HuH-7.5 (cell line): ENCODE measurements at places on chromosomes 3 and 15.
A peak's percentile ranks its signal among the peaks of the same experiment; 100 is the strongest.

GRCh38 chr3:165827883-165828282 lies 9.3 kb downstream of the BCHE start:
- no peak for DNase-seq

GRCh38 chr15:75532413-75533250 lies 46.5 kb downstream of the PTPN9 start:
- DNase-seq: peak; percentile 57

GRCh38 chr3:172097585-172097984 lies 58.2 kb downstream of the FNDC3B start:
- no peak for DNase-seq

DNA sequence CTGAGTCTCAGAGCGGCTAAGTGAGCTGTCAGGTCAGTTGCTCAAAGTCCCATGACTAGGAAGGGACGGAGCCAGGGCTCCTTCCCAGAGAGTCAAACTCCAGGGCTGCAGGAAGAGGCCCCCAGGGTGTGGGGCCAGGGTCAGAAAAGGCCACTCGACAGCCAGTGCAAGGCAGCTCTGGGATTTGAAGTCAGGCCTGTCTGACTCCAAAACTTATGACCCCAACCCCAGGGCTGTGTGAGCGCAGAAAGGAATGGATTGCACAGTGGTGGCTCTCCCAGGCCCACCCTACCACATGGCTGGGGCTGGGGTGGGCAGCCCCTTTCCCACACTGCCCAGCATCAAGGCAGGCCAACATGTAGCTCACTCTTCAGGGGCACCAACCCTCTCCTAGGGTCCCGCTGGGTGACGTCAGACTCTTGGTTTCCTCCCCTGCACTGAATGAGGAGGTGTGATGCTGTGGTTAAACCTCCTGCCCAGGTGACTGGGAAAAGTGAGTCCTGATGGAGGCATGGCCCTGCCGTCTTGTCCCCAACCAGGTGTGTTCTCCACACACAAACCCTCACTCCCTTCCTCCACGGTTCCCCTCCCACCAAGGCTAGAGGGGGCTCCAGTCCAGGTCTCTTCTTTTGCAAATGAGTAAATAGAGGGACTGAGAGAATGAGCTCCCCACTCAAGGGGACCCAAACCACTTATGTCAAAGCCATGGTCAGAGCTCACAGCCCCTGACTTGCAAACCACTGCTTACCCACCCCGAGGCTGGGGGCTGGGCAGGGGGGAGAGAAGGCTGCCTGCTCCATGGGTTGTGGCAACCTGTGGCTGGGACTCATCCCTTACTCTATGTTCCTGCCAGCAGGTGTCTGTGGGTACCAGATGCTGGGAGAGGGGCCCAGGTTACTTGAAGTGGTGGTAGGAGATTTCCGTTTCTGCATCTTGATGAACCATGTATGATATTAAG lies 23.8 kb upstream of the CORO2B start:
- DNase-seq: no peak

DNA sequence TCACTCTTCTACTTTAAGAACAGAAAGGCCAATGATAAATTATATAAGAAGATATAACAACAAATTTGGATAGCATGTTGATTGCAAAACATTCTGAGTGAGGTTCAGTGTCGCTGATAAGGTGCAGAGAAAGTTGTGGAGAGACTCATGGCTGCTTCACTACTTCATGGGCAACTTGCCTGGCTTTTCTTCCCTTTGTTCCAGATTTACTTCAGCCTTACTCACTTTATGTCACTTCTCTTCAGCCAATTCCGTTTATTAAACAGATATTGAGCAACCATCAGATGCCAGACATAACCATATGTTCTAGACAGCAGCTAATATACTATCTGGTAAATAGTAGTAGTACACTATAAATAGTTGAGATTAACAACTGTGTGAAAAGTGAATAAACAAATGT lies 150.0 kb upstream of the CHL1 start:
- no peak for DNase-seq

DNA sequence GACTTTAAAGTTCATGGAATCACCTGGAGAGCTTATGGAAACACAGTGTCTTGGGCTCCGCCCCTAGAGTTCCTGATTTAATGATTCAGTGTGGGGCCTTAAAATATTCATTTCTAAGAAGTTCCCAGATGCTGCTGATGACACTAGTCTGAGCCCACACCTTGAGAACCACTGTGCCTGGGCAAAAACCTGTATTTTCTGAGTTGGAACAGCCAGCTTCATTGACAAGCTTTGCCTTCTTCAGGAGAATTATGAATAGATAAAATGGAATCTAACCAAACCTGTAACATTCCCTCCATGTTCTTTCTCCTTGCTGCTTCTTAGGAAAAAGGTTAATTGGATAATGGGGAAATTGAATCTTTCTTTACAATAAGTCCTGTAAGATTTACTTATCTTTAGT lies 490.7 kb downstream of the DIPK2A start:
- DNase-seq: no peak

DNA sequence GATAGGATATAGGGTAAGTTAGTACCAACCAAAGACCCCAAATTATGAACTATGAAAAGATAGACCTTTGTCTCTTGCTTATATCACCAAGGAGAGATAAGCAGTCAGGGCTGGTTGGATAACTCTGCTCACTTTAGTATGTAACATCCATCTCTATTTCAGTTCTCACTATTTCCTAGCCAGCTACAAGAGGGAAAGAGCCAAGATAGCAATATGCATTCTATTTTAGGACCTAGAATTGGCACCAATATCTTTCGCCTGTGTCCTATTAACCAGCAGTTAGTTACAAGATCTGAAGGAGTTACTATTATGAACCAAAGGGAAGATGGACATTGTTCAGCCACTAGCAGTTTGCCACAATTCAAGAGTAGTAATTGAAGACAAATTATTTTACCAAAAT lies 457.5 kb downstream of the NSUN3 start:
- DNase-seq: no peak

GRCh38 chr3:193962986-193963685 lies 172.8 kb upstream of the HES1 start:
- DNase-seq: no peak

DNA sequence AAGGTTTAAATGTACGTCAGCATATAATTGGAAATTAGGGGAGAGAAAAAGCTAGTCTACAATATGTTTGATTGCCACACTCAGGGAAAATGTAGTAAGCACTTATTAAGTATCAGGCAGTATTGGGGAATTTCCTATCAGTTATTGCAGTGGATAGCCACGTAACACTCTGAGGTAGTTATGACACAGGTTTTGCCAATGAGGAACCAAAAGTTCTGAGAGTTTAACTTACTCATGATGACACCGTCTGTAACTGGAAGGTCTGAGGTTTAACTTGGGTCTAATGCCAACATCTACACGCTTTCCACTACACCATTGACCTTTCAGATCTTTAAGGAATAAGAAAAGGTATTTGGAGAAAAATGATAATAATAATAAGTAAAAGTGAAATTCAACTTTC lies 89.5 kb downstream of the ZMAT3 start:
- no peak for DNase-seq

DNA sequence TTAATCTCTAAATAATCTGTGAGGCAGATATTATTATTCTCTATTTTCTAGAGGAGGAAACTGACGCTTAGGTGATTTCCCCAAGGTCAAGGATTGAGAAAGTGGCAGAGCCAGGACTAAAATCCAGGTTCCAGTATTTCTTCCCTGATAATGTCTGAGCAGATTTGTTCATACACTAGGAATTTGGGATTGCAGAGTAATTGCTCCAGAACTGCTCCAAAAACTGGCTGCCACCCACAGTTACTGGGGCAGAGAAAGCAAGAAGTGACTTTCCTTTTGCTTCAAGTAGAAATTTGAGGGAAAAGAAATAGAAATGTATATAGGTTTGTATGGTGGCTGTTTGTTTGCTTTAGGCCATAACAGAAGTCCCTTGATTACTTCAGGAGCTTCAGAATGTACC lies 60.6 kb downstream of the SLC12A8 start:
- DNase-seq: no peak

GRCh38 chr3:37540786-37541185 lies 320.9 kb upstream of the CTDSPL start:
- no peak for DNase-seq

GRCh38 chr15:68328443-68328842 lies 50.9 kb downstream of the FEM1B start:
- DNase-seq: no peak
